ENCODE measurements at places on chromosomes 7 and 10. TPM values are rescaled to one million over a fixed set of nuclear protein-coding genes. Genes with fewer than 3 reads are reported as not detected.

Gene ZNF503
- 20.3 TPM for total RNA-seq

Gene RNF148
- total RNA-seq, result not detected

Gene ACSM6
- total RNA-seq, result 0.55 TPM

Gene HNRNPH3
- total RNA-seq, result 68.3 TPM

Gene C7orf57
- total RNA-seq, result not detected

Gene NXPH1
- not detected for total RNA-seq

Gene KCND2
- 1.4 TPM for total RNA-seq

Gene FGF8
- not detected for total RNA-seq

- DNase-seq, result peak; percentile 66
Observed at GRCh38 chr7:101094791-101095375, 9.6 kb downstream of the TRIM56 start.

DNA sequence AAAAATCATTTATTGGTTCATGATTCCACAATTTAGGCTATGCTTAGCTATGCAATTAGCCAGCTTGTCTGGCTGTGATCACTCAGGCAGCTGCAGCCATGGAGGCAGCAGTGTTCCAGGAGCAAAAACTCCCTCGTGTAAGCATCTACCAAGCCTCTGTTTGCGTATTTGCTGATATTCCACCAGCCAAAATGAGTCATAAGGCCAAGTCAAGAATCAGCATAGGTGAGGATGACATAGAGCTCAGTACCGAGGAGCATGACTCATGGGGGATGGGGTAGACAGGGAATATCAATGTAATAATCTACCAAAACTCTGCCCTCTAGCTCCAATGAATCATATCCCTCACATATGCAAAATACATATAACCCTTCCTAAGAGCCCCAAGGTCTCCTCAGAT, 63.3 kb downstream of the IMMP2L start:
- DNase-seq, result no peak

DNA sequence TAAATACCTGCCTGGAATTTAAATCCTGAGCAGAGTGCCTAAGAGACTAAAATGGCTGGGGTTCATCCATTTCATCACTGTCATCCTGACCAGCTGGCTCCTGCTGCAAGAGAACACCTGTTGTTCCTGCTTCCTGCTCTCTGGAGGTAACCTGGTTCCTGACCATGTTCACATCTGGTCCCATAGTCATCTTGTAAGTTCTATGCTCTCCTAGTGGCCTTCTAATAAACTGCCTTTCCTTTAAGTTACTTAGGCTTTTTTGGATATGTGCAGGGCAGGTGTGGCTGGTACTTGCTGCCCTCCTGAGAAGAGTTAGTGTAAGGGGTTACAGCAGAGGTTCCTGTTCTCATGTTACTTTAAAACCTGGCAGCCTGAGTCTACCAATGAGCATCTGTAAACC, 80.0 kb downstream of the NRCAM start:
- no peak for DNase-seq

GRCh38 chr10:113003052-113003451, 53.0 kb downstream of the TCF7L2 start:
- no peak for DNase-seq

GRCh38 chr10:111076191-111076681, 593 bp upstream of the ADRA2A start:
- peak; percentile 80 for DNase-seq

DNA sequence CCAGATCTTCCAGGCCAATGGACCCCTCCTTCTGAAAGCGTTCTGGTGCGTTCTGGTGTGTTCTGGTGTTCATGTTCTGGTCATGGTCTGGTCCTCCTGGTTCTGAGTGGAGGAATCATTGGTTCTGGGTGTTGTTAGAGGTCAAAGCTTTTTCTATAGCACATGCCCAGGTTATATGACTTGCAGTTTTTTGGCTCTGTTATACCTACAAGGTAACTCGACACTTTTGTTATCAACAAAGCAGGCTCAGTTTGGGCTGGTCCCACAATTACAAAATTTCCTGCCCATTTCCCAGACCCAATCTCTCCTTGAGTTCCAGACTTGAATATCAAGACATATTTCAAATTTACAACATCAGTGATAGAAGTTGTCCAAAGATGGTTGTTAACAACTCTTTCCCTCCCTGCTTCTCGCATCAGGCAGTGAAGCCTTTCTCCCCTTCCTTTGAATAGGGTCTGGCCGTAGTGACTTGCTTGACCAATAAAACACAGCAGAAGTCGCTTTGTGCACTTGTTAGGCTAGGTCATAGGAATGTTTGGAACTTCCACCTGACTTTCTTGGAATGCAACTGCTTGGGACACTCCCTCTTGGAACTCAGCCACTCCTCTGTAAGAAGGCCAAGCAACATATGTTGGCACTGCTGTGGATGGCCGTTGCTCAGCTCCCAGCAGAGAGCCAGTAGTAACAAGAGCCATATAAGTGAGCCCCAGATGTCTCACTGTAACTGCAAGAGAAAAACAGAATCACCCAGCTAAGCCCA, 83.1 kb upstream of the STEAP1B start:
- DNase-seq, result no peak

- DNase-seq, result no peak
Observed at GRCh38 chr10:80473692-80474596, 19.8 kb downstream of the TSPAN14 start.

- no peak for DNase-seq
Observed at GRCh38 chr7:34043461-34044305, 138.3 kb downstream of the BMPER start.

GRCh38 chr10:60735244-60735643, 43.0 kb upstream of the CDK1 start:
- no peak for DNase-seq

GRCh38 chr7:54550471-54550870, 8.3 kb downstream of the VSTM2A start:
- DNase-seq, result no peak

DNA sequence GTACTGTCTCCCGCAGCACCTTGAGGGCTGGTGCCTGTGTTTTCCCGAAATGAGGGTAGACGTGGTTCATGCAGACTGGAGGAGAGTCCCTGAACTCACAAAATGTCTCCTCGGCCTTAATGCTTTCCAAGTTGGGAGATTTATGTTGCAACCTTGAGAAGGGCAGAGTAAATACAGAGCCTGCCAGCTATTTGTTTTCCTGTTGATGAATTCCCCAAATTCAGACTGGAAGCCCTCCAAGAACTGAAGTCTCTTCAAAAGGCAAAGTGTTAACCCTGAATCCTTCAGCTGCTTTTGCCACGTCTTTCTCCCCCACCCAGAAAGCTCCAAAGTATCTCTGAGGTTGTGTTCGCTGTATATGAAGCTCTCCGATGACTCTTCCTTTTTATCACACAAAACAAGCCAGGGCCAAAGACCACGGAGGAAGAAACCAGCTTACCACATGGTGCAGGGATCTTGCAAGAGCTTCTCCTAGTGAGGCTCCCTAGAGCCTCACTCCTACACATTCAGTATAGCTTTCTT, 254.7 kb upstream of the NFE2L3 start:
- no peak for DNase-seq

- DNase-seq, result no peak
Observed at GRCh38 chr10:78211561-78212051, 177.9 kb downstream of the RPS24 start.

- no peak for DNase-seq
Observed at GRCh38 chr10:96973809-96974747, 142.0 kb downstream of the LCOR start.

- DNase-seq, result no peak
Observed at GRCh38 chr7:49297958-49298357, 373.6 kb downstream of the CDC14C start.

GRCh38 chr10:82916941-82917340, 1041.9 kb downstream of the NRG3 start:
- DNase-seq, result no peak

DNA sequence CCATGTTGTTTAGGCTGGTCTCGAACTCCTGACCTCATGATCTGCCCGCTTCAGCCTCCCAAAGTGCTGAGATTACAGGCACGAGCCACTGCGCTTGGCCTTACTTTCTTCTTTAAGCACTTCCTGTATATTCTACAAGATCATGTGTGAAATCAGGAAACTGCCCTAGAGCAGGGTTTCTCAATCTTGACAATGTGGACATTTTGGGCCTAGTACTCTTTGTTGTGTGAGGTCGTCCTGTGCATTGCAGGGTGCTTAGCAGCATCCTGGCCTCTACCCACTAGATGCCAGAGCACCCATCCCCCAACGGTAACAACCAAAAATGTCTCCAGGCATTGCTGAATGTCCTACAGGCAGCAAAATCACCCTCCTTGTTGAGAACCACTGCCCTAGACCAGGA, 24.7 kb downstream of the RRP12 start:
- no peak for DNase-seq

- no peak for DNase-seq
Observed at GRCh38 chr7:157964016-157964415, 623.6 kb downstream of the PTPRN2 start.

DNA sequence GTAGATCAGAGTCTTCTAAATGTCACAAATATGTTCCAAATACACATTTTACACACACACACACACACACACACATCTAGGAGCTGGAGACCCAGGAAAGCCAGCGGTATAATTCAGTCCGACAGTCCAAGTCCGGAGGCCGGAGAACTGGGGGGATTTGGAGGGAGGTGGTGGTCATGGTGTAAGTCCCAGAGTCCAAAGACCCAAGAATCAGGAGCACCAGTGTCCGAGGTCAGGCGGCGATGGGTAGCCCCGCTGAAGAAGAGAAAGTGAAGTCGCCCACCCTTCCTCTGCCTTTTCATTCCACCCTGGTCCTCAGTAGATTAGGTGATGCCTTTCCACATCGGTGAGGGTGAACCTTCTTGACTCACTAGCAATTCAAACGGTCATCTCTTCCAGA, 154.8 kb downstream of the CAMK1D start:
- no peak for DNase-seq

DNA sequence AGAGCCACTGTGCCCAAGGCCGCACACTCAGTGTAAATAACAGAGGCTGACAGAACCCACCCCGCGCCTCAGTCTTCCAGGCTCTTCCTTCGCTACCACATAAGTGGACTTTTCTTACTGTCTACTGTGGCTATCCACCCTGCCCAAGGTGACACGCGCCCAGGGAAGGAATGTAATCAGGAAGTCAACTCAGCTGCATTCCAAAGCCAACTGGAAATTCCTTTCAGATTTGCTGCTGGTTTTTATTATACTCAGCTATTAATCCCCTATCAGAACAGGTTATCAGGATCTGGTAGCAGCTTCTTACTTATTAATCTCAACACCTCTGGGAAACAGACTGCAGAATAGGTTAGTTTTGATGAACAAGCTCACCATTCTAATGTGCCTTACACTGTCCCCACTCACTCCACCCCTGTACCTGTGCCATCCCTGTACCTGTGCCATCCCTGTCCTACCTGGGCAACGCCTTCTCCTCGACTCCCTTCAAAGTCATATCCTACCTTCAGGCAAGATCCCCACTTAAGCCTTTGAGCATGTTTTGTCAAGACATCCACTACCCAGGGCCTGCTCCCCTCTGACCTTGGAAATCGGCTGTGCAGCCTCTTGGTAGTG, 90.7 kb downstream of the NHLRC2 start:
- DNase-seq, result no peak

DNA sequence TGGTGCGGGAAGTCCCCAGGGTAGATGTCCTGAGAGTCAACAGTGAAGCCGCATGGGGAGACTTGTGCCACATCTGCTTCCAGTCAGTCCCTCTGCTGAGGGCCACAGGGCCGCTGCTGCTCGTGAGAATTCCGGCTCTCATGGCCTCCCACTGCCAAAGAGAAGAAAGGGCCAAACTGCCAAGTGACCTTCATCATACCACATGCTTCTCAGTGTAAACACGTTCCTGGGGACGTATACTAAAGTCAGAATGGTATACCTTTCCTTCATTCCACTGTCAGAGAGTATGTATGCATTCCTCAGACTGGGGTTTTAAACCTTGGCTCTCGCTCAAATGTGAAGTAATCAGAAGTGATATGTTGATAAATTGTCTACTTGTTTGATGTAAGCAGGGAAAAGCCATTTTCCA, 52.8 kb upstream of the SEC61G start:
- DNase-seq, result no peak

- DNase-seq, result peak; percentile 25
Observed at GRCh38 chr10:130737621-130738020, 573.9 kb downstream of the TCERG1L start.

DNA sequence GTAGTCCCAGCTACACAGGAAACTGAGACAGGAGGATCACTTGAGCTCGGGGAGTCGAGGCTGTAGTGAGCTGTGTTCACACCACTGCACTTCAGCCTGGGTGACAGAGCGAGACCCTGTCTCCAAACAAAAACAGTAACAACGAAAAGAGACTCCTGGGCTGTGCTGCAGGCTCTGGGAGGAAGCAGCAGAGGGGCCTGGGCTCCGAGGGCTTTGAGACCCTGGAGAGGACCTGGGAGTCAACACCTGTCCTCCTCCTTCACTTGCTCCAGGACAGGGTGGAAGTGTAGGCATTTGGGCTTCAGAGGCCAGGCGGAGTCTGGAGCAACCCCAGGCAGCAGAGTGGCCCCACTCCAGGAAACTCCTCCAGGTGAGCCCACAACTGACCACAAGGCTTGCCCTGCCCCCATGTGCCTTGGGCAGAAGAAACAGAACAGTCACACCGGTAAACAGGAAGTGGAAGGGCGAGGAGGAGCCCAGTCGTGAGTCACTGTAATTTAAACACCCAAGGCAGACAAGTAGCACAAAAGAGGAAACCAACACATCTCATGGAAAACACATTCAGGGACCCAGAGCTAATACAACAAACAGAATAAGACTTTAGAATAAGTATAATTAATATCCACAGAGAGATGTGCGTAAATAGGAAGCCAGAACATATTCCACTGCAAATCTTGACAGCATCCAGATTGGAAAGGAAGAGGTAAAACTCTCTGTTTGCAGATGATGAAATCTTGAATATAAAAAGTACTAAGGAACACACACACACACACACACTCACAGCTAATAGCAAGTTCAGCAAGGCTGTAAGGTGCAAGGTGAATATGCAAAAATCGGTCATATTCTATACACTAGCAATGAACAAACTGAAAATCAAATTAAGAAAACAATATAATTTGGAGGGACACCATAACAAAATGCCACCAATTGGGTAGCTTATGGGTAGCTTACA, 20.5 kb upstream of the RASGEF1A start:
- DNase-seq, result no peak

DNA sequence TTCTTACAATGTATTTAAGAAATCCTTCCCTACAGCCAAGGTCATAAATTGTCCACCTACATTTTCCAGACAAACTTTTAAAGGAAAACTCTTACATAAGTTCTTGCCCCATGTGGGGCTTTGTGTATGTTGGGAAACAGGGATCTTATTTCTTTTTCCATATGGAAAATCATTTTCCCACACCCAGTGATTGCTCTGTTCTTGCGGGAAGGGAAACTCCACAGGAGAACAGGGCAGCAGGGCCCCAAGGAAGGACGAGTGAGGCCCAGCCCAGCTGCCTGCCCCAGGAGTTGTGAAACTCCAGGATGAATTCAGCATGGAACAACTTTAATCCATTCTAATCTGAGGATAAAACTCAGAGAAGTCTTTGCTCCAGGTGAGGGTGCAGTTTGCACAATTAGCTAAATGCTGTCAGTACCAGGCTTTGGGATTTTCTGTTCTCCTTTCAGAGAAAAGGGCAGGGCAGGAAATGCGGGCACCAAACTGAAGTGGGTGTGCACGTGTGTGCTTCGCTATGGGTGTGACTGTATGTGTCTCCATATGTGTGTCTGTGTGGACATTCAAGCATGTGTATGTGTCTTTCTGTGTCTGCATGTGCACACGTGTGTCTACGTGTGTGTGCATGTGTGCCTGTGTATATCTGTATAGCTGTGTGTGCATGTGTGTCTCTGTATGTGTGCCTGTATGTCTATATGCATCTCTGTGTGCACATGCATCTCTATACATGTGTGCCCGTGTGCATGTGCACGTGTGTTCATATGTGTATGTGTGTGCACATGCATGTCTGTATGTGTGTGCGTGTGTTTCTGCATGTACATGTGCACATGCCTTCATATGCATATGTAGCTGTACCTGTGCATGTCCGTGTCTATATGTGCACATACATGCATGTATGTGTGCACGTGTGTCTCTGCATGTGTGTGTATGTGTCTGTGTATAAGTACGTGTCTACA, 102.0 kb upstream of the FAM20C start:
- DNase-seq, result peak; percentile 65

All from sigmoid colon (tissue), 7 donors.